ENCODE measurements at places on chromosomes 7 and 10.

DNA sequence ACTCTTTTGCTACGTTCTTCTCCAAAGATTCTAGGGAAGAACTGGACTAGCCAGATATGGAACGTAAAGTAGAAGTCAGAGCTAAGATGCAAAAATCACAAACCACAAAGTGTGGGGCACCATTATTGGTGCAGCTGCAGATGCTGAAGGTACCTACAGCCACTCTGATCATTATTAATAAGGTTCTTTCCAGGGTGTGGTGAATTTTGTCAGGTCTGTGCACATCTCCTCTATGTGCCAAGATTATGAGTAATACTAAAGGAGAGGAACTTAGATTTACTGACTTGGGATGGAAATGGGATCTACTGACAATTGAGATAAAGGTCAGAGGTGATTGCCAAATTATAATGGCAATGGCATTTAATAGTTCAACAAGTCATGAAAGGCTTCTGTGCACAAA, 148.2 kb downstream of the RAPGEF5 start:
- no peak overlapping the region for H3K27ac ChIP-seq
- no peaks in the 10 kb centered on the region for H3K36me3 ChIP-seq
- peaks cover 48% of the 10 kb centered on the region for H3K27me3 ChIP-seq
- no peak for DNase-seq
- H3K4me3 ChIP-seq = no peak overlapping the region

GRCh38 chr10:35641676-35642034, 441 bp downstream of the FZD8 start:
- DNase-seq = no peak
- no peak overlapping the region for H3K27ac ChIP-seq
- H3K4me1 ChIP-seq = peaks cover 16% of the 10 kb centered on the region
- H3K27me3 ChIP-seq = peaks cover 62% of the 10 kb centered on the region
- no peaks in the 10 kb centered on the region for H3K36me3 ChIP-seq
- H3K4me3 ChIP-seq = no peak overlapping the region

DNA sequence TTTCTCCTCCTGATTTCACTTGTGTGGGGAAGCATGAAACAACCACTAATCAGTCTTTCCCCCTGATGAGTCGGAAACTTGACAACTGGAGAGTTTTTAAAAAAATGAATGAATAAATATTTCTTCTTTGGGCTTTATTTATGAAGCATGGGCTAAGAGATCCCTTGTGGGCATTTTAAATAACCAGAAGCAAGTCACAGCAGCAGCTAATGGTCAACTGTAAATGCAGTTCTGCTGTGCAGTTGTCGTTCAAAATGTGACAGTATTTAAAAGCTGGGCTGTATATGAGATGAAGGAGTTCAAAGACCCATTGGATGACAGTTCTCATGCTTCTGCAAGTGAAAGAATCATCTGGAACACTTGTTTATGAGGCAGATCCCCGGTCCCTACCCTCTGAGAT, 54.1 kb downstream of the STEAP1B start:
- H3K27ac ChIP-seq = no peak overlapping the region
- H3K4me1 ChIP-seq = peaks cover 21% of the 10 kb centered on the region
- no peak overlapping the region for H3K4me3 ChIP-seq
- H3K27me3 ChIP-seq = peaks cover 27% of the 10 kb centered on the region
- DNase-seq = no peak

DNA sequence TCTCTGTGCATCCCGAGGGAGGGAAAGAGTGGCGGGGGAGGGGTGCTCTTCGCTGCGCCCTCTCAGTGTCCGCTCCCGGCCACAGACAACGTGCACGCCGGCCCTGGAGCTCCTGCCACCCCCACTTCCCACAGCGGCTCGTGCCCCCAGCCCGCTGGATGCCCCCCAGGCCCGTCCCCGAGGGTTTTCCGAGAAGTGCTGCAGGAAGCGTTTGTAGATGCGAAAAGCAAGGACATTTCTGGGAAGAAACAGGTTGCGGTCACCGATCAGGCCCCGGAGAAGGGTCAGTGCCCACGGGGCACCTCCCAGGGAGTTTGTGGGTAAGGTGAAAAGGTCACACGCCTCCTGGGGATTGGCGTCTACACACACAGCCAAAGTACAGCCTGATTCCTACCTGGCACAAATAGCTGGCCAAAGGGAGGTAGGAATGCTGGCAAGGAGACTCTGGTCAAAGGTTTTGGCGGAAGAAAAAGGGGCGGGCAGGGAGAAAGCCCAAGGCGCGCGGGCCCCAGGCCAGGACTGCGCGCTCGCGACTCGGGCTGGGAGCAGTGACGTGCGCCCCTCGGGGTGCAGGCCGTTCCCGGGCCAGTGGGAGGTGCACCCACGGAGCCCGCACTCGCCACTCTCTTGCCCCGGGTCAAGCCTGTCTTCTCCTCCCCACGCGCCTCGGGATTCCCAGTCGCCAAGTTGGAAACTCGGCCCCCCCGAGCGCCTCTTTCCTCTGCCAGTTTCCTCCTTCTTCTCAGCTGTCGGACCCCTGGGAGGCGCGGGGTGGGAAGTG, 1.5 kb upstream of the NRP1 start:
- H3K27me3 ChIP-seq = peaks cover 57% of the 10 kb centered on the region
- peak overlapping the region; percentile 50 for H3K4me3 ChIP-seq
- no peaks in the 10 kb centered on the region for H3K36me3 ChIP-seq
- no peak overlapping the region for H3K27ac ChIP-seq

- H3K27me3 ChIP-seq = no peaks in the 10 kb centered on the region
- H3K27ac ChIP-seq = no peak overlapping the region
- H3K36me3 ChIP-seq = no peaks in the 10 kb centered on the region
- peaks cover 2% of the 10 kb centered on the region for H3K4me1 ChIP-seq
- no peak for DNase-seq
Measured at GRCh38 chr7:51017576-51018535, 235.2 kb upstream of the GRB10 start.

DNA sequence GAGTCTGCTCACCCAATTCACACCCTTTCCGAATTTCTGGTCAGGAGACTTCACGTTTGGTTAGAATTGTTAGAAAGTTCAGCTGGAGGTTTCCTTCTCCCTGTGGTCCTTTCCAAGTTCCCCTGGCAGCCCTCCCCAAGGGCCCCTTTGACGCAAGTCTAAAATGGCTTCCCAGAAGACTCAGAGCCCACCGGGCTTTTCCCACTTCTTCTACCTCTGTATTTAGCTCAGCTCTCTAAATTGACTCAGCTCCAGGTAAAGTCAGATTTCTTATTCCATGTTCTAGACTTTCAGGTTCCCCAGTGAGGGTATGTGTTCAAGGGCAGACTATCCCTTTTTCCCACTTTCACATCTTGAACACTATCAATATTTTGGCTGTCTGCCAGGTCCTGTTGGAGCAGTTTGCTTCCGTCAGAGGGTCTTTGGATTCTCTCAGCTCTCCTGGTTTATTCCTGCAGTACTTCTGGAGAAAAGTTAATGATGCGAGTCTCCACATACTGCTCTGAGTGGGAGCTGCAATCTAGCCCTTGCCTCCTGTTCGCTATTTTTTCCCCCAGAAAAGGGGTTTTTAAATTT, 53.1 kb upstream of the ZNF273 start:
- no peaks in the 10 kb centered on the region for H3K36me3 ChIP-seq
- no peak overlapping the region for H3K4me3 ChIP-seq
- no peak overlapping the region for H3K27ac ChIP-seq
- DNase-seq = no peak
- H3K4me1 ChIP-seq = no peaks in the 10 kb centered on the region
- no peaks in the 10 kb centered on the region for H3K27me3 ChIP-seq

DNA sequence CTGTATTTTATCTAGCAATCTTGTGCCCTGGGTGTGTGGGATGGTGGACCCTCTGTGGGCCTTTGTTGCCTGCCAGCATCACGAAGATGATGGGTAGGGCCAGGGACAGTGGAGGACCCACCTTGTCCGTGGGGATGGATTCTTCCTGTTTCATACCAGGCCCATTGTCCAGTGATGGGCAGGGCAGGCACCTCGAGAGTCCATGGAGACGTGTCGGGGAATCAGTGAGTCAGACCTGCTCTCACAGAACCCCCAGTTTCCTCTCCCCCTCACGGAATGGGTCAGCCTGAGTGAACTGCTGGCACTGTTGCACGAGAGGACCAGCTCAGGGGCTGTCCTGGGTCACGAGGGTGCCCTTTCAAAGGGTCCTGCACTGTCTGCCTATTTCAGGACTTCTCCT, 401.2 kb downstream of the RPS24 start:
- no peak overlapping the region for H3K27ac ChIP-seq
- H3K27me3 ChIP-seq = peaks cover 9% of the 10 kb centered on the region
- H3K36me3 ChIP-seq = no peaks in the 10 kb centered on the region
- no peaks in the 10 kb centered on the region for H3K4me1 ChIP-seq
- no peak for DNase-seq
- no peak overlapping the region for H3K4me3 ChIP-seq

DNA sequence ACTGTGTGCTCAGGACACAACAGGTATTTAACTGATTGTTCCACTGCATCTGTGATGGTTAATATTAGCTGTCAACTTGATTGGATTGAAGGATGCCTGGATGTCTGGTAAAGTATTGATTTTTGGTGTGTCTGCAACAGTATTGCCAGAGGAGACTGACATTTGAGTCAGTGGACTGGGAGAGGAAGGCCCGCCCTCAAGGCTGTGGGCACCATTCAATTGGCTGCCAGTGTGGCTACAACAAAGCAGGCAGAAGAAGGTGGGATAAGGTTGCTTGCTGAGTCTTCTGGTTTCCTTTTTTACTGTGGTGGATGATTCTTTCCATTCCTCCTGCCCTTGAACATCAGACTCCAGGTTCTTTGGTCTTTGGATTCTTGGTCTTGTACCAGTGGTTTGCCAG, 137.1 kb upstream of the FAM13C start:
- no peaks in the 10 kb centered on the region for H3K36me3 ChIP-seq
- no peak overlapping the region for H3K27ac ChIP-seq
- no peaks in the 10 kb centered on the region for H3K4me1 ChIP-seq
- no peaks in the 10 kb centered on the region for H3K27me3 ChIP-seq

DNA sequence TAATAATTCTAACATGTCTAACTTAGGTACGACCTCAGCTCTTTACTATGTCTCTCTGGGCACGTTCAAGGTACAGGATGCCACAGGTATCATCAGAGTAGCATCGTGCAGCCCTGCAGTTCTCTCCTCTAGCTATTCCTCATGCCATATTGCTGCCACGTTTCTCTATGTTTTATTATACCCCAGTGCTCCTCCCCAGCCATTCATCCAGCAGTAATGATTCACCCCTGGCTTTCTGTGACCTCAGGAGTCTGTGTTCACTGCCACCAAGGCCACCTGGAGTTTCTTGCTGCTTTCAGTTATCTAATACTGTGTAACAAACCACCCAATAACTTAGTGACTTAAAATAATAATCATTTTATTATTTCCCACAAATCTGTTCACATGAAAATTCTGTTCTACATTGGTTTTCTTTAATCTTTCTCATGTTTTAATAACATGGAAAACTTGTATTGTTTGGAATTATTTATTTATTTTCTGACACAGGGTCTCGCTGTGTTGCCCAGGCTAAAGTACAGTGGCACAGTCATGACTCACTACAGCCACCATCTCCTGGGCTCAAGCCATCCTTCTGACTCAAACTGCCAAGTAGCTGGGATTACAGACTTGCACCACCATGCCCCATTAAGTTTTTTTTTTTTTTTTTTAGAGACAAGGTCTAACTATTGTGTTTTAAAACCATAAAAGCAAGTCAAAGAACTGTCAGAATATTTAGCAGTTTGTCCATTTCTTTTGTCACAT, 21.8 kb downstream of the REEP3 start:
- H3K27me3 ChIP-seq = no peaks in the 10 kb centered on the region
- no peak for DNase-seq
- no peak overlapping the region for H3K27ac ChIP-seq

- H3K27me3 ChIP-seq = no peaks in the 10 kb centered on the region
- DNase-seq = no peak
- H3K4me3 ChIP-seq = no peak overlapping the region
- no peaks in the 10 kb centered on the region for H3K4me1 ChIP-seq
Measured at GRCh38 chr7:89714131-89714530, 440.1 kb upstream of the STEAP1 start.

DNA sequence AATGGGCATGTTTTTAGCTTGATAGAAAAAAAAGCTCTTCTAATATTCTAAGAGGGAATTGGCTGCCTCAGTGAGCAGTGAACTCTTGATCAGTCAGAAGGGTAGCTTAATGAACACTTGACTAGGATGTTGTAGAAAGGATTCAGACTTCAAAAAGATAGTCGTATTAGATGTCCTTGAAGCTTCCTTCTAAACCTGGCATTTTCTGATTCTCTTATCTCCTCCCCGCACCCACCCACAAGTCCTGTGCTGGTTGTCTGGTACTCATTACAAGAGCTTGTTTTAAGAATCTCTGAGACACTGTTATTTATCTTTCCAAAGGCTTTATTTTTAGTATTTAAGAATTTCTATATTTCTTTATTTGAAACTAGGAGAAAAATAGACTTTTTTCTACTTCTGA, 7.4 kb upstream of the SMIM30 start:
- no peaks in the 10 kb centered on the region for H3K36me3 ChIP-seq
- H3K27ac ChIP-seq = no peak overlapping the region
- no peaks in the 10 kb centered on the region for H3K27me3 ChIP-seq

DNA sequence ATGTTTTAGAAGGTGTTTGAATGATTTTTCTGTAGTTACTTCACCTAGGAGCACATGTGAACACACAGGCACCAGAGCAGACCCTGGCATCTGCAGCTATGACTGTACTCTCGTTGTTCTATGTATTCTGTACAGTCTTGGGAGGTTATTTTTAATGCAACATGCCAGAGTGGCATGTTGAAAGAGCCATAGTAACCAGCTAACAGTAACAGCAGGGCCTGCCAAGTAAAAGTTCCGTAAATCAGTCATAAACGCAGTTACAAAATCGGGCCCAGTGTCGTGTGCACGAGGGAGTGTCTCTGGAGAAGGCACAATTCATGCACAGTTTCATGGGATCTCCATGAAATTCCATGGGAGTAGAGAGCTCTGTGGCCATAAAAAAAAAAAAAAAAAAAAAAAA, 108.3 kb upstream of the CDK6 start:
- H3K27ac ChIP-seq = no peak overlapping the region
- H3K4me1 ChIP-seq = peaks cover 4% of the 10 kb centered on the region
- DNase-seq = no peak
- peaks cover 5% of the 10 kb centered on the region for H3K36me3 ChIP-seq
- no peak overlapping the region for H3K4me3 ChIP-seq

GRCh38 chr10:52146766-52147165, 167.3 kb upstream of the DKK1 start:
- no peak overlapping the region for H3K4me3 ChIP-seq
- H3K27me3 ChIP-seq = no peaks in the 10 kb centered on the region
- DNase-seq = no peak

GRCh38 chr10:96921655-96922054, 89.6 kb downstream of the LCOR start:
- DNase-seq = no peak
- peaks cover 43% of the 10 kb centered on the region for H3K4me1 ChIP-seq
- no peak overlapping the region for H3K4me3 ChIP-seq
- no peak overlapping the region for H3K27ac ChIP-seq
- peaks cover 36% of the 10 kb centered on the region for H3K36me3 ChIP-seq

- no peak for DNase-seq
- H3K27ac ChIP-seq = no peak overlapping the region
- no peaks in the 10 kb centered on the region for H3K4me1 ChIP-seq
- H3K4me3 ChIP-seq = no peak overlapping the region
Measured at GRCh38 chr10:31936933-31937332, 8.3 kb upstream of the ARHGAP12 start.
